Activated CD4-positive, alpha-beta T cell treated with anti-CD3 and anti-CD28 coated beads for 36 hours (primary cell): ENCODE measurements at places on chromosomes 3 and 15. TPM values are rescaled to one million over a fixed set of nuclear protein-coding genes. Genes with fewer than 3 reads are reported as not detected.

GRCh38 chr3:110589341-110589740 lies 482.3 kb upstream of the NECTIN3 start:
- DNase-seq, result no peak

DNA sequence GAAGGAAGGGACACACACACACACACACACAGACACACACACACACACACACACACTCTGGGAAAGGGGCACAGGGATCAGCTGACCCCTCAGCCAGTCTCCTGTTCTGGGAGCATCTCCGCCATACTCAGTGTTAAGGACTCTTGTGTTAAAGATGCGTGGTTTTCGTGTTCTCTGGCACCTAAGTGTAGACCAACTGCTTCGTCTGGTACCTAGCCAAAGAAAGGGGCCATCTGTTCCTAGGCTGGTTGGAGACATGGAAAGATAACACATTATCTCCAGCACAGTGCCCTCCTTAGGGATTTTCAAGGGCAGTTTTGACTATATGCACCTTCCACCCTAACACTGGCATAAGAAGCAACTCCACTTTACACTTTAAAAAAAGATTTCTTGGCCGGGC lies 65.1 kb downstream of the EPHB1 start:
- DNase-seq, result no peak

DNA sequence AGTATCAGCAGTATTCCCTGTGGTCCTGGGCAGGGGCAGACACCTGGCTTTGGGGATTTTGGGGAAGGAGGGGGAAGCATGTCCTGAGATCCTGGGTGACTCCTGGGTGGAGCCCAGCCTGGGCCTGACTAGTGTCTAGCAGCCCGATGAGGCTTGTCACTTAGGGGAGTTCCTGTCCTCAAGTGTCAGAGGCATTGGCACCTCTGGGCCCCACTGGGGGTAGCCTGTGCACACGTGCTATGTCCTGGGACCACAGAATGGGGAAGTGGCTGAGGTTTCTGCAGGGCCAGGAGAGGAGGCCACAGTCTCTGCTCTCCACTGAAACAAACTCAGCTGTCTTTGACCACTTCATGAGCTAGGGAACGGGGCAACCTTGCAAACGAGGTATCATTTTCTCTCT lies 31.5 kb upstream of the ADCY5 start:
- DNase-seq, result no peak

GRCh38 chr3:149777414-149778214 lies 14.7 kb downstream of the ANKUB1 start:
- DNase-seq, result no peak

DNA sequence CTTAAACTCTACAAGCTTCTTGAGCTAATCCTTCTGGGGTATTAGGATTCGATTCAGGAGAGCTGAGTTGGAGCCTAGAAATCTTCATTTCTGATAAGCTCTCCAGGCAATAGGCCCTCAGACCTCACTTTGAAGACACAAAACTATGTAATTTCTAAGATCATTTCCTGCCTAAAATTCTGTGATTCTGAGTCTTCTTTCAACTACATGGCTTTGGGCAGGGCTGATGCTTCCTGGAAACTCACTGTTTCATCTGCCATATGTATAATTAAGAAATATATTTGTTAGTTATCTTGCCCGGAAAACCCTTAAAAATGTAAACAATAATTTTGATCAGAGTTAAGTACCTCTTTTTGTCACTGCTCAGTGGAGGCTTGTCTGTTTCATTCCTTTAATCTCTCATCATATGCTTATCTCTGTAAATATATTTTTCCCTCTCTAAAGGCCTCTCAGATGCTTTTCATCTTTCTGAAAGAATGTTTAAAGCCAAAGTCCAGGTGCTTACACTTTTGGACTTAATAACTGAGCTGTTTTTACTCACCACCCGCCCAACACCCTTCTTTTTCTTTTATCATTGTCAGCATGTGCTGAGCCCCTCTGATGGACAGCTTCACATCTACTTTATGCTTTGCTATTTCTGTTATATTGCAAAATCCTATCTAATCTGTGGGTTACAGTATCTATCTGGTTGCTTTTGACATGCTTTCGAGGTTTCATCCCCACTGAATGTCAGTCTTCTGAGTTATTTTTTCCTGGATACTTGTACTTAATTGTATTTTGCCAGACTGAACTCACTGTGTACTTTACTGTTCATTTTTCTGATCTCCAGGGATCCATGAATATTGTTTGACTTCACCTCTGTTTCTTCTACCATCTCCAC lies 38.2 kb downstream of the FILIP1L start:
- DNase-seq, result no peak

The AADACL2 gene
- not detected for total RNA-seq

The CMTM6 gene
- total RNA-seq, result 33.6 TPM

The SLC15A2 gene
- total RNA-seq, result 0.59 TPM
